ENCODE measurements at places on chromosomes 3 and 15. TPM values are rescaled to one million over a fixed set of nuclear protein-coding genes. Genes with fewer than 3 reads are reported as not detected.

DNA sequence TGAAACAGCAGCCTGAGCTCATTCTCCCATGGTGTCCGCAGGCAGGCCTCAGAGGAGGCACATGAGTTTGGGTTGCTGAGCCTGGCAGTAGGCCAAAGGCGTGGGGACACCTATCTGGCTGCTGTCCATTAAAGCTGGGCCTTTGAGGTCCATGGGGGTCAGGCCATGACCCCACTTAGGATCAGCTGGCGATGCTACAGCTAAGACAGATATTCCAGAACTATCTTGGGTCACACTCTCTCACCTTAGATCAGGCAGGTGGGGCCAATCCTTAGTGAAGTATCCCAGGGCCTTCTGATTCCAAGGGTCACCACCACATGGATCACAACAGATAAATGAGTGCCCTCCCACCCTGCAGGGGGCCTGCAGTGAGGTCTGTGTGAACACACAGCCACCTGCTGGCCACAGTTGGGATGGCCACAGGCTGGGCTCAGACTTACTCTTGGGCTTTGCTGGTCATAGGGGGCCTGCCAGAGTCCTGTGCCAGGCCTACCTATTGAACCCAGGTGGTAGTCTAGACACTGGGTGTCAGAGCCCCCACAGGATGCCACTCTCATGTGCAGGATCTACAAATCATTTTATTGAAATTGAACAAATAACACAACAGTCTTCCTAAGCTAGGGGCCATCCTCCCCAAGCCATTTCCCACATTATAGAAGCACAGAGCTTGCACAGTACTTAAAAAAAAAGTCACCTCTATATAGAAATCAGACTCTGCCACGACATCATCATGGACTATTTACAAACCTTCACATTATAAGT is 2.0 kb upstream of the HYAL2 start:
- DNase-seq: peak; percentile 57

GRCh38 chr3:54746722-54747121 is 181.1 kb downstream of the LRTM1 start:
- no peak for DNase-seq

DNA sequence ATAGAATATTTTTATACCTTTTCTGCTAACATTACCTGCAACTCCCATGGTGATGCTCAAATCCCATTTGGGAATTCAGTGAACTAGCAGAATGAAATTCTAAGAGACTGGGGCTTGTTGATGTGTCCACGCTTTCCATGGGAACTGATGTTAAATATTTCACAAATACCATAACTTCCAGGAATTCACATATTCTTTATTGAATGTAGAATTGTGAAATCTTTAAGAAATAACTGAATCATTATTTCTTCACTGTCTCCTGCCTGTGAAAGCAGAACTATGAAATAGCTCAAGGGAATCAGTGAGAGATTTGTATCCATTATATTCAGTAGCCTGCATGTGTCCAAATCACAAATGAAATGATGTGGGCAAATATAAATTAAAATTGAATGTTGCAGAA is 130.8 kb downstream of the SERPINI1 start:
- no peak for DNase-seq

GRCh38 chr3:143239031-143239430 is 119.5 kb downstream of the CHST2 start:
- DNase-seq: peak; percentile 35

MNS1 gene
- total RNA-seq: 5.3 TPM

DNA sequence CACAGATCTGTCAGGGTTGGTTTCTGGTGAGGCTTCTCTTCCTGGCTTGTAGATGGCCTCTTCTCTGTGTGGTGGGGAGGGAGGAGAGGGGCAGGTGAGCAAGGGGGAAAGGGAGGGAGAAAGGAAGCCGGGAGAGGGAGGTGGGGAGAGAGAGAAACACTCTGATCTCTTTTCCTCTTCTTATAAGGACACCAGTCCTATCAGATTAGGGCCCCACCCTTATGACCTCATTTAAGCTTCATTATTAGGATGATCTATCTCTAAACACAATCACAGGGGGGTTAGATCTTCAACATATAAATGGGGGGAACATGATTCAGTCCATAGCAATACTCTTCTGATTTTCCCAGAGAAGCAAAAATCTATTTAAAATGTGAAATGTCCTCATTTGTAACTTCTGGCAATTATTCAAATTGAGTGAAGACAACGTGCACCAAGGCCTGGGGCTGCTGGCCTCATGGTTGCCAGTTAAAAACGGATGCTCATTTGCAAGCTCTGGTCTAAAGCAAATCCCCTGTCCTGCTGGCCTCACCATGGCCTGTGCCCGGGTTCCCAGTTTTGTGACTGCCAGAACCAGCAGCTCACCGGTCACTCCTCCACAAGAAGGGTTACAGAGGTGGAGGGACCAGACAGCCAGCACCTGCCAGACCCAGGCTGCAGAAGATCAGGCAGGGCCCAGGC is 8.3 kb downstream of the POMGNT2 start:
- no peak for DNase-seq

DNA sequence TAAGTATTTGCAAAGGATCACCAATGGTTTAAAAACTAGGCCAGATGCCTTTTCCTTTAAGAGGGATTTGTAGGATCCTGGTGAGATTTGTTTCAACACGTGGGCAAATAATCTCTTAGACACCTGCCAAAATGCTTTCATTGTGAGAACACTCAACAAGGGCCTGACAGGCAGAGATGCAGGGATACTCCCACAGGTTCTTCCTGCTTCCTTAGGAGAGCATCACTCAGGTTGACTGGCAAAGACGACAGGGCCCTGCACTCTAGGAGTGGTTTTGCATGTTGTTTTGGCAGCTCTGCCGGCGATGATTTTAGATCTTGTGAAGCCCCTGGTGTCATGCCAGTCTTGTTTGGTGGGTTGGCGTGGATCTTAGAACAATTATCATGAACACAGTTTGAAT is 184.5 kb downstream of the NR1D2 start:
- DNase-seq: peak; percentile 37

GRCh38 chr3:132652640-132653270 is 6.9 kb downstream of the ACAD11 start:
- DNase-seq: peak; percentile 41

DNA sequence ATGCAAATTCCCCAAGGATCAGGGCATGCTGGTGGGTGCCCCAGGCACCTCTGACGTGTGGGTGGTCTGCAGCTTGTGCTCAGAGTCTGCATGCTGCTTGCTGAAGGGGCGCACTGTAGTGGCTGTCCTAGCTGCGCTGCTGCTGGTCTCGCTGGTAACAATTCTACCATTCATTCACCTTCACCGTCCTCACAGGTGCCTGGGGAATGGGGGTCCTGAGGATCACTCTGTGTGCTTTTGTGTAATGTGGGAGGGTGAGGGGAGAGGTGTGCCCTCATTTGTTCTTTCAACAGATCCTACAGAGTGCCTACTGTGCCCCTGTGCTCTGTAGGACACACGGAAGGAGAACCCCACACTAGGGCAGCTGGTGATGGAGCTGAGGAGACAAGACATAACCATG is 2.1 kb upstream of the ITGA11 start:
- DNase-seq: no peak

DNA sequence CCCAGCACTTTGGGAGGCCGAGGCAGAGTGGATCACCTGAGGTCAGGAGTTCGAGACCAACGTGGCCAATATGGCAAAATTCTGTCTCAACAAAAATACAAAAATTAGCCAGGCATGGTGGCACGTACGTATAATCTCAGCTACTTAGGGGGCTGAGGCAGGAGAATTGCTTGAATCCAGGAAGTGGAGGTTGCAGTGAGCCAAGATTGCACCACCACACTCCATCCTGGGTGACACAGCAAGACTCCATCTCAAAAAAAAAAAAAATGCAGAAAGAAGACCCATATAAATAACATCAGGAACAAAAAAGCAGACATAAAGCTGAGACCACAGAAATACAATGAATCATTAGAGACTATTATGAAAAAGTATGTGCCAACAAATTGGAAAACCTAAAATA is 235.2 kb upstream of the VEPH1 start:
- no peak for DNase-seq

DNA sequence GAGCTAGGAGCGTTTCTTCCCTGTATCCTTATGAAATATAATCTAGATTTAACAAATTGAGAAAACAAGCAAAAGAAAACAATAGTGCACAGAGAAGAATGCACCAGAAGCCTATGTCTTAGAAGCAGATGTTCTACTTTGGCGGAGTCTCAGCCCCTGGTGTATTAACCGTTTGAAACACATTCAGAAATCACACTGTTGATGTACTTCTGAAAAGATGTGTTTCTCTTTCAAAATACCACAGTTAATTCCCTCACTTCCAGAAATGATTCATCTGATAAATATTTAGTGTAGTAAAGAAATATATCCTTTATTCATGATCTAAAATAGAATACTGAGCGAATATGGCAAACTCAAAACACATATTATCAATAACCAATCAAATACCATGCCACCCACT is 77.7 kb downstream of the CBLB start:
- peak; percentile 74 for DNase-seq

ALAS1 gene
- 44.2 TPM for total RNA-seq

SLC9C1 gene
- total RNA-seq: not detected

DNA sequence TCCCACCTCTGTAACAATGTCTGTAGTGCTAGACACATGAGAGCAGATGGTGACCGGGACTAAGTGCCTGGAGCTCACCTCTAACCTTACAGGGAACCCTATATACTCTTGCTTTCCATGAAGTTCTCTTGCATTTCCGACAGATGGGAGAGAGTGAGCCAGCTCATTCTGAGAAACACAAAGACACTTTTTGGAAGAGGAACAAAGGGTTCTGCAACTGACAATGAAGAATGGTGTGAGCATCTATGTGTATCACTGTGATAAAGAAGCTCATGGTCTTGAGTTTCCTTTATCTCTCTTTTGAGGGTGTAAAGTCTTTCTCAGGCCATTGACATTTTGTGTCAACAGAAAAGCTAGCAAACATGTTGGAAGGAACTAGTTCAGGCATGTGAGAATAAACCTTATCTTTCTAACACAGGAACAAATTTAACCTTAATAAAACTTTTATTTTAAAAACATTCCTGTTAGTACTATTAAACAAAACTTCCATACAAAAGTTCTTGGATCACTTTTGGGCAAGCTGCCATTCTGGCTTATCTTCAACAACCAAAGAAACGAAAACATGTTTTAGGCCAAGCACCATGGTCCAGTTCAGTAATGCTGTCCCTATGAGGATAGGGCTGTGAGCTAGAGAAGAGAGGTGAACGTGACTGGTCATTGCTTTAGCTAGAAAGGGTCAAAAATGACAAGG is 142.7 kb downstream of the THRB start:
- no peak for DNase-seq

CNTN4 gene
- total RNA-seq: not detected

DNA sequence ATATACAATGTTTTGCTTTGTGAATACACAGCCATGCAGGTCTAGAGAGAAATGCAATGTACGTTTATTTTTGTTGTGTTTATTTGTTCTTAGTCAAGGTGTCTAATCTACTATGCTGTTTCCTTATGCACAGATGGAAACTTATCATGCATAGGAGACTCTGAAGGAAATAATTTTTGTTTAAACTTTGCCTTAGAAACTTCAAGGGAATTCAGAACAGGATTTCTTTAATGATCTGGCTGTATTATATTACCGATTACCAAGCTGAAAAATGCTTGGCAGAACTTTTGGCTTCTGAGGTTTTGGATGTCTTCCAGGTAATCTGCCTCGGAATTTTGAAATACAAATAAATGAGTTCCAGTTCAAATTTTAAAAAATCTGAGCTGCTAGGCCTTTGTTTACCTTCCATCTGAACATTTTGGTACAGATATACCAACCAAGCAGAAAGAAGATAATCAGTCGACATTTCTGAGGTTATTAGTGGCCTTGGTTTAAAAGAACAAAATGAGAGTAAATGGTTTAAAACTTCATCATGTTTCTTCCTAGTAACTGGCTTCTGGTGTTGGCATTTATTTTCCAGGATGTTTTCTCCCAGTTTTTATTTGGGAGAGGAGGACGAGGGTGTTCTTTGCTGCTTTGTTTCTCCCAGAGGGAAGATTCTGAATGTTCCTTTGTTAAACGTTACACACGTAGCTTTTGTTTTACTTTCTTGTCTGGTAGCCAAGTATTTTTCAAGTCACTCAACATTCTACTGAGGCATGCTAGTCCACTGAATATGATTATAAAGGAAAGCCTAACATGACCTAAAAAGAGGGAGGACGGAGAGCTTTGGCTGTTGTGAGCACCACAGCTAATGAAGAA is 421.8 kb upstream of the TBL1XR1 start:
- peak; percentile 74 for DNase-seq

SLC35G2 gene
- 17.4 TPM for total RNA-seq

- no peak for DNase-seq
Measured at GRCh38 chr15:87609894-87610293, 646.6 kb downstream of the NTRK3 start.

TGM4 gene
- total RNA-seq: 0.06 TPM

DNA sequence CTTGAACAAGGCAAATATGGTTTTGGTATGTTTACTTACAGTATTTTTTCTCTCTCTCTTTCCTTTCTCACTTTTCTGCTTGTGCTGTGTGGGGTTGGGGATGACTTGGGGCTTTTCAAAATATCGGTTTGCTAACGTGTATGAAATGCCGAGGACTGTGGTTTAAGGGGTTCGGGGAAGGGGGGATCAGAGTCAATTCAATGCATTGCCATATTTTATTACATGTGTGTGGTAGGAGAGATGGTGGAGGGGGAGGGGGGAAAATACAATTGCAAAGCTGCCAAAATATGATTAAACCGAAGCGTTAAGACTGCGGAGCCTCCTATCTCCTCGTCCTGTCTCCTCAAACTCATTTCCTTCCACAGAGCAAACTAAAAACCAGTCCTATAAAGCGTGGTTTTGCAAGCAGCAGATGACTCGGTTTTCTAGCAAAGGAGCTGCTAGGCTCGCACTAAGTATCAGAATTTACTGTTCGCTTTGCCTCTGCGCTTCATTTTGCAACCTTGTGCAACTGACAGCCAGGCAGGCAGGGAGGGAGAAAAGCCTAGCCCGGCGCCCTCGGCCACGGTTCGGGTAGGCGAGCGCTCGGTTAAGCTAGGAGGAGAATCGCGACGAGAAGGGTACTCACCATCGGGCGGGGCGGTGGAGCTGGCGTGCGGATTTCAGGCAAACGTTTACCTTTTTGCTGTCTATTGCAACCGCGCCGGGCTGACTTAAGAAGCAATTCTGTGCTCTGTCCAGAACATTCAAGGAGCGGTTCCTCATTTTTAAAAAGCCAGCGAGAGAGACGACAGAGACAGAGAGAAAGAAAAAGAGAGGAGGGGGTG is 4.0 kb upstream of the NR2F2 start:
- DNase-seq: peak; percentile 58

SEMA3B gene
- total RNA-seq: 4.1 TPM

DNA sequence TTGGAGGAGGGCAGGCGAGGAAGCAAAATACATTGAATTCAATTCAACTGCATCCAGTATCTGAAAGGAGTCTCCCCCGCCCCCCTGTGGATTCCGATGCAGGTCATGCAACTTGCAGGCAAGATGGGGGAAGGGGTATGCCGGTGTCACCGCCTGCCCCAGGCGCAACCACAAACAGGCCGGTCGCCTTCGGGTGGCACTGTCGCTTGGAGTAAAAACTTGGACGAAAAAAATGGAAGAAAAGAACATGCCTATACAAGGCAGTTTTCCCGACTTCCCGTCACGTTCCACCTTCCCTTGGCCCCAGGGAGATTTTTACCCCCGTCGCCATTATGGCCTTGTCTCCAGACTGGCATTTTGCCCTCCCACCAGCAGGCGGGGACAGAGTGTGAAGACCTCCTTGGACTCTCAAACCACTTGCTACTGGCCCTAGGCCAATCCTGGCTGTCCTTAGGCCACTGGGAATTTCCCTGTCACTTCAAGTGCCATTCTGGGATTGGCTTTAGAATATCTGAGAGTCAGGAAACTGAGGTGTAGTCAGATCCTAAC is 1.6 kb upstream of the NTRK3 start:
- DNase-seq: no peak

All from LHCN-M2 (cell line).